Cortex of kidney (tissue), 1 donor: ENCODE measurements at places on chromosomes 3 and 15.

- DNase-seq: no peak
Observed at GRCh38 chr3:65473736-65474135, 565.0 kb downstream of the MAGI1 start.

GRCh38 chr3:6578526-6578925 is 282.4 kb upstream of the GRM7 start:
- no peak for DNase-seq

- DNase-seq: no peak
Observed at GRCh38 chr3:23203708-23204330, 692 bp downstream of the UBE2E2 start.

DNA sequence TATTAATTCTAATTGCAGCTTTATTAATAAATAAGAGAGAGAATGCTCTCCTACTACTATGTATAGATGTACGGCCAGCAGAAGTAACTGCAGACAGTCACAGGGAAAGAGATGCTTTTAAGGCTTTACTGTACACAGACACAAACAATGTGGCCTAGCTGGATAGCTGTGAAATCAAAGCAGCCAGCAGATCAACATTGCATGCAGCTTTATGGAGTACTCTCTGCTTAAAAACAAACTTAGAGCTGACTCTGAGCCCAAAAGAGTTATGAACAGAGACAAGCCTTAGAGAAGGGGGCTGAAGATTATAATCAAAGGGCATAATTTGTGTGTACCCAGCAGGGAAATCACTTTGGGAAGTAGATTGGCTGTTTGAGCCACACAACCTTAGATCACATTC is 47.2 kb downstream of the CADM2 start:
- DNase-seq: no peak

- no peak for DNase-seq
Observed at GRCh38 chr3:59388555-59389270, 338.9 kb upstream of the CFAP20DC start.

DNA sequence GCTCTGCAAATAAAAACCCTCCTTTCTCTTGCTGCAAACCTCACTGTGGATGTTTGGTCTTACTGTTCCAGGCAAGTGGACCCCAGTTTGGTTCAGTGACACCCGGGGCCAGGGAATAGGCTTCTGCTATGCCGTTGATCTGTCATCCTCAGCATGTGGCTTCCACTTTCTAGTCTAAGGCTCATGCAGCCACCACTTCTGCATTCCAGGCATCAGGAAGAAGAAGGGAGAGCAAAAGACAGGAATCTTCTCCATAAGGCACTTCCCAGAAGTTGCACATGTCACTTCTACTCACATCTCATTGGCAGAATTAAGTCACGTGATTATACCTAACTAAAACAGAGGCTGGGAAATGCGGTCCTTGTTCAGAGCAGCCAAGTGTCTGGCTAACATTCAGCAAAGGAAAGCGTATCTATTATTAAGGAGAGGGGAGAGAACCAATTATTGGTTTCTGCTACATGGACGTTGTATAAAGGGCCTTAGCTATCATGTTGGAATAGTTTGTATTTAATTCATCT is 173.6 kb upstream of the PFN2 start:
- no peak for DNase-seq

- peak; percentile 27 for DNase-seq
Observed at GRCh38 chr15:40340740-40341400, at the start of gene CCDC9B. CCDC9B (minus strand) TSS chr15:40340939; CDS start chr15:40340819, 120 bp downstream.

DNA sequence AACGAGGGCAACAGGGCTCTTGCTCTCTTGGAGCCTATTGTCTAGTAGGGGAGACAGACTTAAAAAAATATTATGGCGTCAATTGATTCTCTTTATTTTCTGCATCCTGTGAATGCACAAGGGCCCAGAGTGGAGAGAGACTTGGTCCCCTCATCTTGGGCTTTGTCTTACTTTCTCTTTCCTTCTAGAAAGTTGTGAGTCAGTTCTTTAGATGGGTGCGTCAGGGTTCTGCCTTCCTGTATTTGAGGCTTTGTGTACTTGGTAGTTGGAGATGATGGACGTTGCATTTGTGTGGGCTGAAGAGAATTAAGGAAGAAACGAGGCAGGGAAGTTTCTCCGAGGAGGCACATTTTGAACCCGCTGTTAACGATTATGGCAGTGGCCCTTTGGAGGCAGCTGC is 52.9 kb downstream of the CACNA1D start:
- DNase-seq: no peak

- DNase-seq: no peak
Observed at GRCh38 chr3:30253832-30254231, 352.6 kb upstream of the TGFBR2 start.

- no peak for DNase-seq
Observed at GRCh38 chr3:38564631-38565338, 68.6 kb downstream of the EXOG start.

DNA sequence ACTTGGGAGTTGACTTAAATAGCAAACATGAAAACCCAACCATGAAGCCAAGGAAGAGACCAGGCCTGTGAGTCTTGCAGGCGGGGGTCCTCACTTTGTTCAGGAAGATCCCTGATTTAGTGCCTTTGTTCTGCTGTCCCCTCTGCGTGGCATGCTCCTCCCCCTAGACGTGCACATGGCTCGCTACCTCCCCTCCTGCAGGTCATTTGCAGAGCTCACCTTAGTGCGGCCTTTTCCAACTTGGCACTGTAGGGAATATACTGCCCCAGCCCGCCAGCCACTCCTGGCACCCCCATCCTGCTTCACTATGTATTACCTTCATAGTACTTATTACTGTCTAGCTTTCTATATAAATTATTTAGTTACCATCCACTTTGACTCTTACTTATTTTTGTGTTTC is 18.3 kb downstream of the GXYLT2 start:
- no peak for DNase-seq

DNA sequence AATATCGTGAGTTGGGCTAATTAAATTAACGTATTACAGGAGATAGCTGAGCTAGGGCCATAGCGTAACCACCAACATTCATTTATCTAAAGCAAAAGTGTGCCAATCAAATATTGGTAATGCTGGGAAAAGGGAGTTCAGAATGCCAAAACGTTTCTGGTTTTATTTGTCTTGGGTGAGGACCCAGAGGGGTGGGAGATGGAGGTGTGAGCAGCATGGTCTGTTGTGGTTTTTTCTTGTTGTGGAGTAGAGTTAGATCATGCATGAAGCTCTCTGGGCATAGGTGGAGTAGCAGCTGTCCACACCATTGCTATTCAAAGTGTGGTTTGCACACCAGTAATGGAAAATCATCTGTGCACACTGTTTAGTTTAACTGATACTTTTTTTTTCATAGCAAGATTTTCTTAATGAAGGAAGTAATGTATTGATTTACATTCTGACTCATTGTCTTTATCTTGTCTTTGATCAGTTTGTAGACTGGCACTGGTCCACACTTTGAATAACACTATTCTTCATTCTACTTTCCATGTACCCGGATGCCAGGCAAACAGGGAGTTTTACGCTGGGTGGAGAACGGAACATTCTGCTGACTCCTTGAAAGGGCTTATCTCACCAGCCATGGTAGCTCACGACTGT is 50.8 kb upstream of the CRTC3 start:
- DNase-seq: no peak

DNA sequence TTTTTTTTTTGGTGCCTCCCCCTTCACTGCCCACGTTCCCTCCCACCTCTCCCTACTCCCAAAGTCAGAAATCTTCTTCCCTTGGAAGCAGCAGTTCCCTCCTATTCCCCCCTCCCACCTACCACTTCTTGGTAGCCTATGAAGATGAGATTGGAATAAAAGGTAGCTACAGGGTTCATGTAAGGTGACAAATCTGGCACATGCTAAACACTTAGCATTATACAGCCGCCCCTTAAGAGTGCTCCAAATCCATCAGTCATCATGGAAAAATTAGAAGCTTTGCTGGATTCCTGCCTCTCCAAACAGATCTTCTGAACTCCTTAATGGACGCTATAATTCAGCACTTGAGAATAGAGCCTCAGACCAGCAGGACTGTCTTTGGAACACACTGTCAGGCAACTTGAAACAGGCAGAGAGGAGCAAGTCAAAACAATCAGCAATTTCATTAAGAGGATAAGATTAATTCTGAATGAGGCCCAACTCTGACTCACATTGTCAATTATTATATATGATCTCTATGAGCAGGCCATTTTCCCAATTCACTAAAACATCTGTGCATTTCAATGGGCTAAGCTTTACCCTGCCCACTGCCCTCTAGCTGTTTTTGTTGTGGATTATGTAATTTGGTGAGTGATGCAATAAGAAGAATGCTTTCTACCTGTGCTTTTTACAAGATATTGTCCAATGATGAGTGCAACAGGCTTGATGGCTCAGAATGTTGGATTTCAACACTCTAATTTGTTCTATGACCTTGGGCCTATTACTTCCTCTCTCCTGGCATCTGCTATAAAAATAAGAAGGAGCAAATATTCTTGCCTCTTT is 34.6 kb upstream of the SPRED1 start:
- DNase-seq: no peak
